ENCODE measurements at places on chromosomes 1 and 21.

DNA sequence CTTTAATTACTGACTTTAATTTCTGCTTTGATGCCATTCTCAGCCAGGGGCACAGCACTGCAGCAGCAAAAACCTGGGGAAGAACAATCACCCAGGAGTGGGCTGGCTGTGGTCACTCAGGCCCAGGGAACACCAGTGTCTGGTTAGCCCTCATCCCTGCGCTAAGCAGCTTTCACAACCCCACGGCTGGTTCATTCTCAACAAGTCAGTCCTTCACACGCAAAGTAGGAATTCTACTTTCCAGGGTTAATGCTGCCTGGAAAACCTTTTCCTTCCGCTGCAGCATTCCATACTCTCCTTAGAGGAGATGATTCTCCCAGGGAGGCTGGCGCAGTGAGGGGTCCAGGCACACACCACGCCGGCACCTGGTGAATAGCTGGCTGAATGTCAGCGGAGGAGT lies 24.3 kb upstream of the KCNE1 start:
- no peak for DNase-seq

DNA sequence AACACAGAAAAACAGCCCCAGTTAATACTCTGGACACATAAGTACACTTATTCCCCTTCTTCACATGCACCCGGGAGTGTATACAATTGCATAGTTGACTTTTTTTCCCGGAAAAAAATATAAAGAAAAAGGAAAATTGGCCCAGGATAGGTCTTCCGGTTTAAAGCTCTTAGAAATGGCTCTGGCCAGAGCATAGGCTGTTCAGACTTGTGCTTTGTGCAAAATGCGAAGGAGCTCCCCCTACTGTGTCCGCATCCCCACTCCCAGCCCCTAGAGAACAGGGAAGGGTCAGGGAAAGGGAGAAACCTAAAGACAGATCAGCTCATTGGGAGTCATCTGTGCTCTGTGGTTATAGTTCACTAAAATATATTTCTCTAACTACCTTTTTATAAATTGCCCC lies 5.5 kb upstream of the MTMR11 start:
- peak; percentile 53 for DNase-seq

DNA sequence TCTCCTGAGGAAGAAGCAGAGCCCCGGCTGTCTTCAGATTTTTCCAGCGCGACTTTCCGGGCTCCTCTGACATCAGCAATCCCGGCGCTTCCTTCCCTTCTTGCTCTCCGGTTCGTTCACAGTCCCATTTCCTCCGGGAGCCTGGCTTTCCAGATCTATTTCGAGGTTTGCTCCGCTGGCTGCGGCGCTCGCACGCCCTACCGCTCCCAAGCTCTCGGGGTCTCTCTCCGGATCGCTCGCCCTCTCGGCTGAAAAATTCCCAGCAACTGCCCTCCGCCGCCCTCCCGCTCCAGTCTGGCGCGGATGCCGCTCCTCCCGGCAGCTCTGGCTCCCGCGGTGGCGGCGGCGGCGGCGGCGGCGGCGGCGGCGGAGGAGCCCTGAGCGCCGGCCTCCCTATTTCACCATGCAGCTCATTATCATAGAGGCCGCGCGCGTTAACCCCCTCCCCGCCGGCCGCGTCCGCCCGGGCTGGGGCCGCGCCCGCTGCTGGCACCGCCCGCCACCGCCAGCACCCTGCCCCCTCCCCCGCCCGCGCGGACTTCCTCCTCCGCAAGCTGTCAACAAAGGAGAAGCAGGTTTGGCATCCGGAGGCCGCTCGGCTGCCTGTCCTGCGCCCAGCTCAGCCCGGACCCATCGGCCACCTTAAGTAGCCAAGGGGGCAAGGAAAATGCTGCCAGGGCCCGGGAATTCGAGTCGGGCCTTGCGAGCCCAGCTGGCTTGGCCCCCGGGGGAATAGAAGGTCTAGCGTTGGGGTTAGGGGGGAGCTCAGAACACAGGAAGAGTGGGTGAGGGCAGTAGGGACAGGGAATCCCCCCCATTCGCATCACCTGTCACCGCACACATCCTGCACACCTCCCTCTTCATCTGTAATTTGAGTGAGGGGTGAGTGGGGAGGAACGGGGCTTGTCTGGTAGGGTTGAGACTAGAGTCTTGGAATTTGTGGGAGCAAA lies at the start of gene PLXNA2:
Gene PLXNA2, minus strand, starts transcription at position 418 of the 950 bp plus-strand sequence. CDS start 26,462 bp downstream, outside the sequence.
- DNase-seq = peak; percentile 89

DNA sequence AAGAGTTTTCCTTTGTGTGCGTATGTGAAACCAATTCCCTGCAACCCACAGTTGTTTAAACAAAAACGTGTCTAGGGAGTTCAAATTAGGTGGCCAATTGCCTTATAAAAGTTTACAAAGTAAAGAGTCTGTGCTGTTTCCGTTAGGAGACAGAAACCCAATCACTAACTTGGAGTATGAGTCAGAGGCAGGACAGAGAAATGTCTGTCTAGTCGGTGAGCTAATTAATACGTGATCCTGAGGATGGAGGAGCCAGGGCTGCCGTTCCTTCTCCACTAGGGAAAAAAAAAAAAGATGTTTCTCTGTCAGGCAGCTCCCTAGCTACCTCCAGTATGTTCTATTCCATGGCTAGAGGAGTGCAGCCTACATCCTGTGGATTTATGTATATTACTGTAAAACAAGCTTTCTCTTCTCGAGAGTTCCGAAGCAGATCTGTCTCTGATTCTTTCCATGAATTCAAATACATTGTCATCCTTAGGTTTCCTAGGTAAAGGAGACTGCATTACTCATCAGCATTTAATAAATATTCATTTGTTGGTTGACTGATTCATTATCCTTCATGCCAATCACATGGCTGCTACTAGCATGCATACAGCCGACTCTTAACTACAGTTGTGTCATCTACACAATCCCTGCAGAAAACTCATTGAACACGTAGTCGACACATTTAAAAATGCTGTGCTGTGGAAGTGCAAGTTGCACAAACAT lies 430.6 kb downstream of the KIF26B start:
- no peak for DNase-seq

GRCh38 chr1:40143891-40144575 lies 17.2 kb upstream of the RLF start:
- peak; percentile 75 for DNase-seq

GRCh38 chr21:15874615-15875014 lies 144.8 kb downstream of the USP25 start:
- no peak for DNase-seq

DNA sequence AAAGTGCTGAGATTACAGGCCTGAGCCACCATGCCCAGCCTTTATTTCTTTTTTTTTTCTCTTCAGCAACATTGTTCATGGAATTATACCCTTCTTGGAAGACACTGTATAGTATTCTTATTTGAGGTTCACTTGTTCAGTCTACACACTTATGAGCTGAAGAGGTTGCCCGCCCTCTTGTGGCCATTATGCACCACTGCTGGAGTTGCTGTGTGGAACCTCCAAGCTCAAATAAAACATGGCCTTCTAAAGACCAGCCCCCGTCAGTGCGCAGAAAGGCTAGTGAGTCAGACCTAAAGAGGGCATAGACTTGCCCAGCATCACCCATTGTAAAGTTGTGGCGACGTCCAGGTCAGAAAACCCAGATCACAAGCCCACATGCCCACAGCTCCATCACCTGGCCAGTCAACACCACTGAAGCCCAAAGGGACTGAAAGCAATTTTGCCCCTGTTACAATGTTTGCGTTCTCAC lies 20.4 kb downstream of the LURAP1 start:
- peak; percentile 92 for DNase-seq

DNA sequence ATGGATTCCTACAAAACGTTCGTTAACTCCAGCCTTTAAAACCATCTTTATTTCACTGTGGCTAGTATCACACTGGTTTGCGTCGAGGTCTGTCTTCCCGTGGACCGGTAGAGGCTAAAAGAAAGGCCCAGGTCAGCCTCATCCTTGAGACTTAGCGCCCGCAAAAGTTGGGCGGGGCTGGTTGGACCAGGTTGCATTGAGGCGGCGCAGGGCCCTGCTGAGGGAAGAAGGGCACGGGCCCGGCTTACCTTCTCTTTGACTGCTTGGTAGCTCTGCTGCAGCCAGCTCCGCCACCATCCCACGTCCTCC lies 455 bp downstream of the BSDC1 start:
- DNase-seq = no peak

DNA sequence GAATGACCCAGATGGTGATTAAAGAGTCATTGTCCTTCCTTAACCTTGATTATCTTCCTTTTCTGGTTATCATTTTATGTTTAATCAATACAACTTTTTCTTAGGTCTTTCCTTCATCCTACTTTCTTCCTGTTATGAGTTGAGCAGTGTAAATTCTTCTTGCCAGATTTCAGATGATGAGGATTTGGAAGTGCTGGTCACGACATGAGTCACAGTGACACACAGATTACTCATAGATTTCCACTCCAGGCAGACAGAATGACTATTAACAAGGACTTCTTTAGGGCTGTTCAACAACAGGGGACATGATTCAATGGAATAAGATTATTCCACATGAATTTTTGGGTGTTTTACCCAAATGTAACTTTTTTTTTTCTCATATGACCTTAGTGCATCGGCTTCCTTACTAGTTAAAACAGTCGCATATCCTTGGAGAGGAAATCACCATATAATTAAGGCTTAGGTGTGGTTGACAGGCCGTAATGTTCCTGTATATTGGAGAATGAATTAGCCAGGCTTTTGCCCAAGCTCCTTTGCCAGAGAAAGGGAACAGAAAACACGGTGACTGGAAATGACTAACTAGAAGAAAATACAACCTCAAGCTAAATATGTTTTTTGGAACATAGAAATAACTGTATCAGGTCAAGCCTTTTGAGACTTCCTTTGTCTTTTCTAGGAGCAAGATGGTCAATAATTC lies 44.2 kb downstream of the PRRX1 start:
- no peak for DNase-seq

GRCh38 chr1:64969305-64970046 lies 3.1 kb upstream of the JAK1 start:
- no peak for DNase-seq

- no peak for DNase-seq
Observed at GRCh38 chr1:231512147-231512698, 16.2 kb upstream of the TSNAX start.

DNA sequence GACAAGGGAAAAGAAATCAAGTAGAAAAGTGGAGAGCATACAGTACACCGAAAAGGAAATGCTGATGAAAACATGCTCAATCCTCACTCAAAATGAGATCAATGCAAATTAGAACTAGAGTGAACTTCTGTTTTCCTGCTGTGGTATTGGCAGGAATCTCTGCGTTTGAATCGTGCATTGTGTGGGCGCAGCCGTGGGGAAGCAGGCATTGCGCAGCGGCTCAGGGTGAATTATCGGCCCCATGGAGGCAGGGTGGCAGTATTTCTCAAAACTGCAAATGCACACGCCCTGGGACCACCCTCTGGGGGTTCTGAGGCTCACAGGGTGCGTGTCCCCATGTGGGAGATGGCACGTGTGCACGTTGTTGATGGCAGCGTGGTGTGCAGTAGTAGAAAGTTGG lies 140.6 kb downstream of the PEX14 start:
- DNase-seq = no peak

- peak; percentile 97 for DNase-seq
Observed at GRCh38 chr1:17540255-17541001, 930 bp downstream of the ARHGEF10L start.

DNA sequence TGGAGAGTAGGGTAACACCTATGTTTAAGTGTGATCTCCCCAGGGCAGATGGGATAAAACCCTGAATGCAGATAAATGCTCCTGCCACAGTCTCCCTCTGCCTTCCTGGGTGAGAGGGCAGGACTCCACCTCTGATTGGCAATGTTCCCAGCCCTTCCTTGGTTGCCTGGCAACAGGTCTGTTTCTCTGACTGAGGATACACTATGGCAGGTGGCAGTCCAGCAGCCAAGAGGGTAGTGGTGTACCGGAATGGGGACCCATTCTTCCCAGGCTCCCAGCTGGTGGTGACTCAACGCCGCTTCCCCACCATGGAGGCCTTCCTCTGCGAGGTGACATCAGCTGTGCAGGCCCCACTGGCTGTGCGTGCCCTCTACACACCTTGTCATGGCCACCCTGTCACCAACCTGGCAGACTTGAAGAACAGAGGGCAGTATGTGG lies at the start of gene DCDC2B:
Gene DCDC2B, plus strand, starts transcription at position 199 of the 438 bp plus-strand sequence. Its CDS starts 5 bp downstream, at position 204.
- DNase-seq = peak; percentile 61

DNA sequence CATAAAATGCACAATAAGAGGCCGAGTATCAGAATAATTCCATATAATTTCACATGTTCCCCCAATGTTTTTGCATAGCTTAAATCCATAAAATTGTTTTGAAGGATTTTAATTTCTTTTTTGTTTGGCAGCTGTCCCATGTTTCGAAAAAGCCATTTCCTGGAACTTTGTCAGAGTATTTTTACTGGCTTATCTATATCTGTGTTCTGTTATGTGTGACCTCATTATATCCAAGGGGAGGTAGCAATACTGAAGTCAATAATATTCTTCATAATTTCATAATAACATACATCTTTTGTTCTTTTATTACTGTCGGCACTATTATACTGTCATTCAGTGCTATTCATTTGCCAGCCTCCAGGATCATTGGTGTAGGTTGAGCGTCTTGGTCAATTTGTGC lies 9.4 kb upstream of the BACH1 start:
- DNase-seq = no peak

- DNase-seq = no peak
Observed at GRCh38 chr21:25375675-25376074, 231.6 kb downstream of the MRPL39 start.

GRCh38 chr21:16587141-16587581 lies 857.4 kb downstream of the USP25 start:
- peak; percentile 97 for DNase-seq

GRCh38 chr21:24941316-24942185 lies 665.7 kb downstream of the MRPL39 start:
- no peak for DNase-seq

- DNase-seq = no peak
Observed at GRCh38 chr1:193539731-193540459, 353.5 kb upstream of the B3GALT2 start.

DNA sequence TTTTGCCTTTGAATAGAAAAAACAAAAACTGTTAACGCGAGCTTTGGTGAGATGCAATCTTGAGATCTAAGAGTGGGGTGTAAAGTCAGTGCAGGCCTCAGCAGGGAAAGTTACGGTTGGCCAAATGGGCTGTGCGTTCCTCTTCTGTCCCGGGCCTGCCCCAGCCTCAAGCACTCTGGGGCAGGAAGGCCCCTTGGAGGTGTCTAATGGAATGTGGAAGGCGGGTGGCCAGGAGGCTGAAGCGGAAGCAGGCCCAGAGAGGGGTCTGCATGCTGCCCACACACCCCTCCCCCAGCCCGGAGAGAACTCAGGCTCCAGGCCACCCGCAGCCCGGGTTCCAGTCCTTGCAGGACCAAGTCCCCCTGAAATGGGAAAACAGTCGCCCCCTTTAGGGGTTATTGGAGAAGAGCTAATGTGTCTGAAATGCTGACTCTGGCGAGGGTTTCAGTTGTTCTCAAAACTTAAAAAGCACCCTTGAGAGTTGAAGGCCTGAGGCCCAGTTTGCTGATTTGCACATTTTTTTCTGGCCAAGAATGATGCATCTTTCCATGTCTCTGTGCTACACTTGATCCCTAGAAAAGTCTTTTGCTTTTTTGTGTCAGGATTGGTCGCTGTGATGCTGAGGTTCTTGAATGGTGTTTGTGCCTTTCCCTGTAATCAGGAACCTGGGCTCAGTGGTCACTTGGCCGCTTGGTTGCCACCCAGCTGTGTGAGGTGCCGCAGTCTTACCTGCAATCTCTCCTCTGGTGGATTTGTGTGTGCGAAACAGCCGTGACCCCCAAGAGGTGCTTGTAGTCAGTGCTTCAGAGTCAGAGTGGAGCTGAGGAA lies 2.0 kb downstream of the COL18A1 start:
- peak; percentile 22 for DNase-seq
